GM23338 (cell line): ENCODE measurements at places on chromosomes 2 and 18. TPM values are rescaled to one million over a fixed set of nuclear protein-coding genes. Genes with fewer than 3 reads are reported as not detected.

TBC1D8 gene
- total RNA-seq, result 36.9 and 39.5 TPM in 2 replicates

KCNE4 gene
- total RNA-seq, result not detected in 2 replicates

MFF gene
- total RNA-seq, result 107 and 112 TPM in 2 replicates

SNORC gene
- total RNA-seq, result 0.62 and 0.80 TPM in 2 replicates

- DNase-seq, result no peak
Observed at GRCh38 chr2:198452327-198452726, 647.9 kb downstream of the PLCL1 start.

- DNase-seq, result peak; percentile 89
Observed at GRCh38 chr2:70728128-70728527, 39.9 kb downstream of the ADD2 start.

DNA sequence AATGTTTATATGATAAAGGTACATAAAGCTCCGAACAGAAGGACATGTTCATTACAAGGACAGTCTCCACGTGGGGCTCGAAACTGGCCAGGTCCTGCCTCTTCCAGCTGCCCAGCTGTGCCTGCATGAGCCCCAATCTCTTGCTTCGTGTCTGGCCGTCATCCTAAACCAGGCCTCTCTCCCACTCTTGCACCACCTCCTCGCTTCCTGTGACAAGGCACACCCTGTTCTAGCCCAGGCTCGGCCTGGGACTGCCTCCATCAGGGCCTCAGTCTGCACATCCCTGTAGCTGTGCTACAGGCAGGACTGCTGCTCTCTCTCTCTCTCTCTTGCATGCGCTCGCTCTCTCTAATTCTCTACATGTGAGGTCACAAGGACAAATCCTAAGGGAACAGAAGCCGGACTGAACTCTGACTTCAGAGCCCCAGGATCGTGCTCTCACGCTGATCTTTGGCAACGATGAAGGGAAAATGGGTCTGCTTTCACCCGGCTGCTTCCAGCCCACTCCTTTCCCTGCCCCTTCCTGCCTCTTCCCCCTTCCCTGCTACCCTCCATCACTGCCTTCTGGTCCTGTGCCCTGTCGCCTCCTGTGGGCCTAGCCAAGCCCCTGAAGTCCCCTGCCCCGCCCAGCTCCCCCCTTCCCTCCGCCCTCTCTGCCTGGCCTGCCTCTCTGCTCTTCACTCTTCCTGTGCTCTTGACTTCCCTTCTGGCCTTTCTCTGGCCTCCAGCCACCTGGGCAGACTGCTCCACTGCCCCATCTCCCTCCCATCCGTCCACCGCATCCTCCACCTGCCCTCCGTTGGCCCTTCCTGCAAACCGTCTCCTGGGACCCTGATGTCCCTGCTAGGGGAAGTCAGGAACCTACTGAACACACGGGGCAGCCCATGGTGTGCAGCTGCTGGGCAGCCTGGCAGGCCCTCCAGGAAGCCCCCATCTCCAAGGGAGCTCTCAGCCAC is 7.8 kb upstream of the GPR55 start:
- no peak for DNase-seq

DNA sequence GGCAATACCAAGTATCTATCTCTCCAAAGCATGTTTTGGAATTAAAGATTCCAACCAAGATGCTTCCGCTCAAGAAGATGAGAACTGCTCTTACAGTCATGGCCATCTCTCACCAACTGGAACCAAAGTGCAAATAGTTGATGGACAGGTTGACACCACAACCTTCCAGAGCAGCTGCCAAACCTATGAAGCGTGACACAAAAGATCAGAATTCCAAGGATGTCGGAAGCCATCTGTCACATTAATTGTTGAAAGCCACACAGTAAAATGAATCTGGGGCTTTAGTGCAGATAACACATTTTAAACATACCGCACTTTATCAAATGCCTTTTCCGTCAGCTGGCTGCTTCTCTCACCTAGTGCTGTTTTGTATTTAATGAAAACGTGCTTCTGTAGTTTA is 195.7 kb downstream of the CDH20 start:
- no peak for DNase-seq

GRCh38 chr2:95048825-95049682 is 23.5 kb downstream of the MAL start:
- DNase-seq, result no peak

DNA sequence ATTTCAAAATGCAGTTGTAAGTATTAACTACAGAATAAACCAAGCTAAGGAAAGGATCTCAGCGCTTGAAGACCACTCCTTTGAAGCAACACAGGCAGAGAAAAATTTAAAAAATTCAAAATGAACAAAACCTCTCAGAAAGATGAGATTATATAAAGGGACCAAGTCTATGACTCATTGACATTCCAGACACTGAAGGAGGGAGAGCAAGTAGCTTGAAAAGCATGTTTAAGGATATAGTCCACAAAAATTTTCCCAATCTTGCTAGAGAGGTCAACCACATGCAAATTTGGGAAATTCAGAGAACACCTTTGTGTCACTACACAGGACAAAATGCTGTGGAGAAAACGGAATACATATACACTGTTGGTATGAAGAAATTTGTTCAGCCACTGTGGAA is 112.6 kb upstream of the MC4R start:
- no peak for DNase-seq

DNA sequence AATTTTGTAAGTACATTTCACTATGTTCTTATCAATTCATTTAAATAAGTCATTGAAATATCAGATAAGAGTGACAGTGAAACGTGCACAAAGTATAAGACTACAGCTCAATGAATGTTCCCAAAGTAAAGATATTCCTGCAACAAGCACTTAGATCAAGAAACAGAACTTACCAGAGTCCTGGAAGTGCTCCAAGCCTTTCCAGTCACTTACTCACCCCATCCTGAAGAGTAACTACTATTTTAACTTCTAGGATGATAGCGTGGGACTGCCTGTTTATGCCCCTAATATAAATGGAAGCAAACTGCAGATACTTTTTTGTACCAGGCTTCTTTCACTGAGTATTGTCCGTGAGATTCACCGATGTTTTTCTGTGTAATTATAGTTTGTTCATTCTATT is 768.9 kb downstream of the SLC4A3 start:
- no peak for DNase-seq

- no peak for DNase-seq
Observed at GRCh38 chr18:12233378-12233777, 20.8 kb upstream of the CIDEA start.

GRCh38 chr2:215967590-215968378 is 45.6 kb downstream of the MREG start:
- DNase-seq, result no peak

GRCh38 chr2:121485039-121485438 is 45.6 kb upstream of the RNU4ATAC start:
- DNase-seq, result no peak

DNA sequence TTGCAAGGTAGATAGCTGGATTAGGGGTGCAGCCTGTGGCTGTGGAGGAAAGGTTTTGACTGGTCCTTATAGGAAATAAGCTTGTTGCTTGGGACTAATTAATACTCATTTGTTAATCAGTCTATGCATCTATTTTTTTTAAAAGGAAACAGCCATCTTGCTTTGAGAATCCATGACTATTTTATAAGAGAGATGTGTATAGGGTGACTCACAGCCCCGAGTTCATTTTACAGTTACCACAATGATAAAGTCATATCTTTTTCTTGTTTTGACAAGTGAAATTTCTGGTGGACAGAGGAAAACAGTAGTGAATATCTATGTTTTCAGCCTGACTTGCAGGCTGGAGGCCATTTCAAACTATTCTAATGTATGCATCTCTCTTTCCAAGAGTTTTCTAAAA is 193.5 kb upstream of the CCDC68 start:
- no peak for DNase-seq

DNA sequence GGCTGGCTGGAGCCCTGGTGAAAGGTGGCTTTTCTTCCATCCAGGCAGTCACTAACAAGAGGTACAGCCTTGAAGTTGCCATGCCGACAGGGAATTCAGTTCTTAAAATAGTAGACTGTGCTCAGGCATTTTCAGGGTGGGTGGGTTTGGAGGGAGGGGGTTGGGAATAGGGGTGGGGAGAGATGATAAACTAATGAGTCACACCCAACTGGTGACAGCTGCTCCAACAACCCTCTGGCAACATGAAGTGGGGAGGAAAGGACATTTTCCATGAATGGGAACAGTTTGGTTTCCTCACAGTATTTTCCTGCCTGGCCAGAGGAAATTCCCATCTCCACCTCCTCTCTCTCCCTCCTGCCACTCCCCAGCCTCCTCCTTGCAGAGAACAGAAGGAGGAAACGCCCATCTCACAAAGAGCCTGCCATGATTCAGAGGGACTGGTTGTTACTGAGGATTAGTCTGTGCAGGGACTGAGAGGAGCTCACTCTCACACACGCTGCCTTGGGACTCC is 113.0 kb upstream of the SLC1A4 start:
- peak; percentile 71 for DNase-seq

DNA sequence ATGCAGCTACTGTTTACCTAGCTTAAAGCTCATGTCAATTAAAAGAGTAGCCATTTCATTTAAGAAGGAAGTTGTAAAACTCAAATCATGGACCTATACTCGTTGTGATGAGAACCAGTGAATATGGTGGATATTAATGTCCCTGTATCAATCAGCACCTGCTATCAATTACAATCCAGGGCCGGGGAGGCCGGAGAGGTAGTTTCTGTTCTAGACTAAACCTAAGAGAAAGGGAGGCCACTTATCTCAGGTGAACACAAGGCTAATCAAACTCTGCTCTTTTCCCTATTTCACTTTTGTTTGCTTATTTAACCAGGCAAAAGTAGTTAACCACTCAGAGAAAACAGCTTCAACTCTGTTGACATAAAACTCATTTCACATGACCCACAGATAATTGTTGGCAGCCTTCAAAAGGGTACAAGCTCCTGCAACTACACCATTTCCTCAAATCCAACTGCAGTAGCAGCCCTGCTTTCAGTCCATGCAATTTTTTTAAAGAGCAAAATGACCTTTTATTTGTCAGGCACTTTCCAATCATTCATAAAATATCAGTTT is 27.8 kb upstream of the SLC9A2 start:
- no peak for DNase-seq

- no peak for DNase-seq
Observed at GRCh38 chr2:187313831-187314230, 134.2 kb downstream of the CALCRL start.

DNA sequence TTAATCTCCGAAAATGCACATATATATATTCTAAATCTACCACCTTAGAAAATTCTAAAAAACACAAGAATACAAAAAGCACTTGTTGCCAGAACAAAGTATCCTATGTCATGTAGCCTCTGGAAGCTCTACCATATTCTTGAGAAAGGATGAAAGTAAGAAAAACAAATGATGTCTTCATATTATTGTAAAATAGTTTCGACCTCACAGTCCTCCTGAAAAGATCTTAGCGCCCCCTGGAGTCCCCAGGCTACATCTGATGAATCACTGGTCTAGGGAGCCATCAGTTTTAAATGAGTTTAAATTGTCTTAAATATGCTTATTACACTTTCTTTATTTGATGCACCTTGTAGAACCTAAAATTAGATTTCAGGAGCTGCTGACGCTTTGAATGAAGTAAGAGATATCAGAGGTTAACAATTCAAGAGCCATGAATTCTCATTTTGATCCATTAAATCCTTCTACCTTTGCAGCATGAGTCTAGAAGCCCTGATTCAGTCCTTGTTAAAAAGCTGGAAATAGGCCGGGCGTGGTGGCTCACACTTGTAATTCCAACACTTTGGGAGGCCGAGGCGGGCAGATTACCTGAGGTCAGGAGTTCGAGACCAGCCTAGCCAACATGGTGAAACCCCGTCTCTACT is 138.8 kb downstream of the MCFD2 start:
- DNase-seq, result peak; percentile 88

GRCh38 chr18:71398531-71398930 is 1109.7 kb downstream of the SOCS6 start:
- peak; percentile 1 for DNase-seq

DNA sequence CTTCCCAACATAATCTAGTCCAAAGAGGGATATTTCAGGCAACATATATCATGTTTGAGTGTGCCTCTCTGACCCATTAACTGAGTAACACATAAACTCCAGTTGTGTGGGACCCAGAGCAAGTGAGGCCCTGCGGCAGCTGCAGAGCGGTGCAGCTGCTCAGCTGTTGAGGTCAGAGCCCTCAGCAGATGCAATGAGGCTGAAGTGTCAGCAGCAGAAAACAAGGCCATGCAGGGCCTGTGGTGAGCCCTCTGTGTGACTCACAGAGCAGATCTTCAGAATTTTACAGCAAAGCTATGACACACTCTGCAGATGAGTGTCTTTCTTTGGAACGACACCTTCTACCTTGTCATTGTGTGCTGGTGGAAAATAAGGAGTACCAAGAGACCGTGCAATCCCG is 168.5 kb downstream of the CBLN2 start:
- DNase-seq, result no peak

GRCh38 chr18:75003039-75003438 is 205.9 kb downstream of the PTGR3 start:
- no peak for DNase-seq

- DNase-seq, result no peak
Observed at GRCh38 chr2:109435901-109436598, 177.7 kb downstream of the SEPTIN10 start.

- DNase-seq, result no peak
Observed at GRCh38 chr2:51153236-51153635, 121.3 kb upstream of the NRXN1 start.

DNA sequence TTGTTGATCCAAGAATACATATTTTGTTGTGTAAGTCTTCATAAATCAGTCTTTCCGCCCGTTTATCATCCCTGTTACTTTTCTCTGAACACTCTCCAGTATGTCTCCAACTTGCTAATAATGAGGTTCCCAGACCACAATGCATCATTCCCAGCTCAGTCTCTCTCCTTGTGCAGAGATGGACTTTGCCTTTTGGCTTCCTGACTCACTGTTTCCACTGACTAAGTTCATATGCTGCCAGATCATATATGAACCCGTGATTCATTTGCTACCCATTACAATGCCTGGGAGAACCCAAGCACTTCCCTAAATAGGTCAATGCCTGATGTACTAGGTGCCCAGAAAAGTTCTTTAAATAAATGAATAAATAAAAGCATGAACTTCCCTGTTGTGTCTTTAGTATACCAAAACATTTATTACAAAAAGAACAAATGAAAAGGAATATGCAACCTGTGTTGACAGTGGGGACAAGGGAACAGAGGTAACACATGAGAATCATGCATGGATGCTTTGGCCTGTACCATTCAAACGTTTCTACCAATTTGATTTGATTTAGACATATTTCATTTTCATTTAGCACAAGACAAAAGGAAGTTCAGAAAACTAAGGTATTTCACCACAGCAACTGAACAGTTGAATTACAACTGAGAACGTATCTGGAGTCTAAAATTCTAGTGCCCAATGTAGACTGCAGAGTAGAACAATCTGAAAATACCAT is 215.4 kb upstream of the HNRNPA3 start:
- DNase-seq, result no peak

GRCh38 chr18:54671291-54671881 is 80.3 kb downstream of the DYNAP start:
- DNase-seq, result peak; percentile 70

- no peak for DNase-seq
Observed at GRCh38 chr2:47485751-47486300, 82.9 kb downstream of the MSH2 start.

DNA sequence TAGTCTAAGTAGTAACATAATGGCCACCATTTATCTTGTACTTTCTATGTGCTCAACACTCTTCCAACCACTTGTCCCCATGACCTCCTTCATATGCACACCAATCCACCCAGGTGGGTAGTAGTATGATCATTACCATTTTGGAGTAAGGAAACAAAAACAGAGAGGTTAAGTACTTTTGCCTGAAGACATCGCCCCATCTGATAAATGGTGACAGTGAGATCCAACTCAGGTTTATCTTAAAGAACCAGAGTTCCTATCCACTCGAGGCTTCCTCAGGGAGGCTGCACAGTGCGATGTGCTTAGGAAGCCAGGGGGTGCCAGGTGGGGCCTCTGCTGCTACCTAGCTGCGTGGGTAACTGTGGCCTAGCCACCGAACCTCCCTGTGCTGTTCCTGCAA is 14.1 kb downstream of the NFE2L2 start:
- no peak for DNase-seq

- DNase-seq, result peak; percentile 70
Observed at GRCh38 chr2:119823734-119824334, 64.1 kb downstream of the PTPN4 start.
